Suppressor macrophage (primary cell): ENCODE measurements at places on chromosomes 5 and 9.

DNA sequence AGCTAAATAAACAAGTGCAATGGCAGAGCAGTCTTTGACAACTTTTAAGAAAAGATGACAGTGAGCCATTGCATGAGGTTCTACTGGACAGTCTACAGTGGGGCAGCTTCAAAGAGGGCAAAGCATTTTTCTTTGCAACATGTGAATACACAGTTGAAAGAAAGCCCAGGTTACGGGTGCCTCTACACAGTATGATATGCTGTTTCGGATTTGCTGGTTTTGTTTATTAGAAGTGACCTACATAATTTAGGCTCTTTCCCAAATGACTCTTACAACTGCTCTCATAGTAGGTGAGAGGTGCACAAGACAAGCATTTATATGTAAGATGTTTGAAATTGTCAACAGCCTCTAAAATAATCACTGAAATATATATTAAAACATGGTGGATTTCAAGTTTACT, 62.4 kb downstream of the MEF2C start:
- no peak for DNase-seq

- DNase-seq = peak; percentile 85
Measured at GRCh38 chr9:90827181-90827871, 25.7 kb downstream of the SYK start.

DNA sequence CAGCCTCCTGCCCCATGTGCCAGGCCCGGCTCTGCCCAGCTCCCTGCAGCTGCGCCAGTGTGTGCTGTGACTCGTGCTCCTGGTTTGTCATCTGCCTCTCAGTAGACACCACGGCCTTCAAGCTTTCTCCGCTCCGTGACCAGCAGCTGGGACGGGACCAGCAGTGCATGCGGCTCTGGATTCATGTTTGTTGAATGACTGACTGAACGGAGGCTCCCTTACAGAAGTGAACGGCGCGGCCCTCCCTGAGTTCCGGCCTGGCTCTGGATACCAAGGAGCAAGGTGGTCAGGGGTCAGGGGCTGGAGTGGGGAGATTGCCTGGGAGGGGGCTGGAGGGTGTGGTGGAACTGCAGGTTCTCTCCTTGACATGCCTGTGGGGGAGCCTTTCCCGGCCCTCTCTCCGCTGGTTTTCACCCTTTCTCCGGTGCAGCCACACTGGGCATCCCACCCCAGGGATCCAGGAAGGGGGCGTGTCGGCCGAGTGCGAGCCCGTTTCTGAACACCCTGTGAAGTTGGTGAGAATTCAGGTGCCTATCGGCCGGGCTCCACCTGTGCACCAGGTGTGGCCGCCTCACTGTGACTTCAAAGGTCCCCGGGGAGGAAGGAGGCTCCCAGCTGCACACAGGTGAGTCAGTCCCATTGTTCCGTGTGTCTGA, 11.1 kb upstream of the CEP72 start:
- DNase-seq = no peak

- no peak for DNase-seq
Measured at GRCh38 chr5:104172976-104173375, 610.4 kb upstream of the NUDT12 start.

- DNase-seq = no peak
Measured at GRCh38 chr5:38380537-38380936, 122.2 kb downstream of the EGFLAM start.

DNA sequence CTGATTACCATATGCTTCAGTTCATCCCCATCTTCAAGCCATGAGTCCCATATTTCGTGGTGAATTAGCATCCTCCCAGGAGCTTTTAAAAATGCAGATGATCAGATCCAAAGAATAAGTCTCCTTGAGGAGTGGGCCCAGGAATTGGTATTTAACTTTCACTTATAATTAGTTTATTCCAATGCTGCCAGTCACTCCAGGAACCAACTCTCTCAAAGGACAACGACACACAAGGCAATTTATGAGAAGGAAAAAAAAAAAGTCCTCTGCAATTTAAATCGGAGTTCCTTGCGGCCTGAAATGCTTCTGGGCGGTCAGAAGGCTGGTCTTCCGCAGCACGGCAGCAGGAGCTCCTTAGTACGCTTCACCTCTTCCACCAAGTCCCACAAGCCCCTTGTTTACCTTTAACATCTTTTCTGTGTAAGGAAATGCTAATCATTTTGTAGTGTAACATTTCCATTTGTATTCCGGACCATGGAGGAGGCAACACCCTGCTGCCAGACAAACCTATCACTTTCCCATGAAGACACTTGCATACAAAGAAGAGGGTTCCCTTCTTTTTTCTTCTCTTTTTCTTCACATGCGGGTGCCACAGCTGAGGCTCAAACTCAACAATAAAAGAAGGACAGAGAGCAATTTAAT, 16.3 kb upstream of the KCNV2 start:
- DNase-seq = no peak

DNA sequence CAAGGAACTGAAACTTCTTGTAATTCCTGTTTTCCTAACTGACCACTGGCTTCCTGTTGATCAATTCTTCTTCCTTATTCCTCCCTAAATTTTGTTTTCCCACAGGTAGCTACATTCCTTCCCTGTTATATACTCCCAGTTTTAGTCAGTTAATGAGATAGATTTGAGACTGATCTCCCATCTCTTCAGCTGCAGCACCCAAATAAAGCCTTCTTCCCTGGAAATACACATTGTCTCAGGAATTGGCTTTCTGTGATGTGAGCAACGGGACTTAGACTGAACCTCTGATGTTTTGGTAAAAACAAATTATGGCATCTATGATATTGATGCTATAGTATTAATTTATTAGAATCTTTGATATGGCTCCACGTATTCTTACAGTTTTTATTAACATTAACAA, 617.3 kb upstream of the ST8SIA4 start:
- no peak for DNase-seq

DNA sequence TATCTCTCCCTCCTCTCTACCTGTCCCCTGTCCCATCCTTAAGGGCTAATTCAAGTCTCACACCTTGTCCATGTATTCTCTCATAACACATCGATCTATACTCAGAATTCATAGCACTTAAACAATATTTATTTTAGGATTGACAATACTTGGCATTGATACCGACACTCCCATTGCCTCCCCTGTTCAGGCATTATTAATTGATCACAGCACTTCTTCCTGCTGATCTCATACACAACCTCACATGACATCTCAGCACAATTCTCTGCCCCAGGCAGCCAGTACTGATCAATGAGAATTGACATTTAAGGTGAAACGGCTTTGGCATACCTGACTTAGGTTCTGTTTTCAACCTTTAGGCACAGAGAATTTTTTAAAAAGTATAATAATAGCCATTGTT, 582.4 kb upstream of the BRINP1 start:
- DNase-seq = no peak

DNA sequence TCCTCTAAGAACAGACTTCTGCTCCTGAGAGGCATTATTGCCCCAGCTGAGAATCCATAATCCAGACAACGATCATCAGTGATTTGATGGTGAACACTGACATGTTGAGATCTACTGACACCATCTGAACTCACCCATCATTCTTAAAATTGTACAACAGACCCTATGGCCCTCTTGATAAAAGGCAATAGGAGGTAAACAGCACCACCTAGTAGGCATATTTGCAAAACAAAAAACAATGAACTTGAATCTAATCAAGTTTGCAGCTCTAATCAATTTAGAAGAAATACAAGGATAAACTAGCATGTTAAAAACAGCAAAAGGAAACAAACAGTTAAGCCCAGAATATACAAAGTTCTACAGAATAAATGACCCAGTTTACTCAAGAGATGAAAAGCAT, 89.6 kb downstream of the SFXN1 start:
- no peak for DNase-seq

DNA sequence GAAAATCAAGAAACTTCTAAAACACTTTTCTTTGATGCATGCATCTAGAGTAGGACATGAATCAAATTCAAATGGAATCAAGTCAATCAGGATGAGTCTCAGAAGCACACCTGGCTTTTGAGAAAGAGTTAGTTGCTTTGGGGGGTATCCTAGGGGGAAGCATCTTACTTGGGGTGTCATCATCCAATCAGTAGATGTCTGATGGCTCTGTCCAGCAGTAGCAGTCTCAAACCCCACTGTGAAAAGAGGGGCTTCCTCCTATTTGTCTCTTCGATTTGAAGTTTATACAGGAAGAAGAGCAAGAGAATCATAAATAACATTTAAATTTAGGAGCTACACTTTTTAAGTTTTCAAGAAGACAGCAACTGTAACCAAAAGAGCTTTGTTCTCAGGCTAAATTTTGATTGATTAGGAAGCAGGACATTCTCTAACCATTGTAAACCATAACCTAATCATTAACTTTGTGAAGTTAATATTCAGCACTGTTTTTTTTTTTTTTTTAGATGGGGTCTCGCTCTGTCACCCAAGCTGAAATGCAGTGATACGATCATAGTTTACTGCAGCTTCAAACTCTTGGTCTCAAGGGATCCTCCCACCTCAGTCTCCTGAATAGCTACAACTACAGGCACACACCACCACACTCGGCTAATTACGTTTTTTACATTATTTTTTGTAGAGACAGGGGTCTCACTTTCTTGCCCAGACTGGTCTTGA, 614.7 kb downstream of the CSNK1G3 start:
- no peak for DNase-seq

DNA sequence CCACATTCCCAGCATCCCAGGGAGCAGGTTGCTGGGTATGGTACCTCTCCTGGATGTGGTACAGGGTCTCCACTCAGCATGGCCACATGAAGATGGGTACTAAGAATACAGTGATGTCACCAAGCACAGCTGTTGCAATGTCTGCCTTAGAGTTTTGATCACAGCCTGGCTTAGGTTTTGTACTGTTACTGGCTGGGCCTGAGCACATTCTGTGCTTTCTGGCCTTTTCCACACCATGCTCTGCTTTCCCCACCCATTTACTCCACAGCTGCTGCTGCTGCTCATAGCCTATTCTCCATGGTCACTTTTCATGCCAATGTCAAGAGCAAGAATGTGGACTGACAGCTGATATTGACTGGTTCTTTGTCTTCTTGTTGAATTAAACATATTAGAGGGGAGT, 481.9 kb downstream of the ARHGEF28 start:
- DNase-seq = no peak

DNA sequence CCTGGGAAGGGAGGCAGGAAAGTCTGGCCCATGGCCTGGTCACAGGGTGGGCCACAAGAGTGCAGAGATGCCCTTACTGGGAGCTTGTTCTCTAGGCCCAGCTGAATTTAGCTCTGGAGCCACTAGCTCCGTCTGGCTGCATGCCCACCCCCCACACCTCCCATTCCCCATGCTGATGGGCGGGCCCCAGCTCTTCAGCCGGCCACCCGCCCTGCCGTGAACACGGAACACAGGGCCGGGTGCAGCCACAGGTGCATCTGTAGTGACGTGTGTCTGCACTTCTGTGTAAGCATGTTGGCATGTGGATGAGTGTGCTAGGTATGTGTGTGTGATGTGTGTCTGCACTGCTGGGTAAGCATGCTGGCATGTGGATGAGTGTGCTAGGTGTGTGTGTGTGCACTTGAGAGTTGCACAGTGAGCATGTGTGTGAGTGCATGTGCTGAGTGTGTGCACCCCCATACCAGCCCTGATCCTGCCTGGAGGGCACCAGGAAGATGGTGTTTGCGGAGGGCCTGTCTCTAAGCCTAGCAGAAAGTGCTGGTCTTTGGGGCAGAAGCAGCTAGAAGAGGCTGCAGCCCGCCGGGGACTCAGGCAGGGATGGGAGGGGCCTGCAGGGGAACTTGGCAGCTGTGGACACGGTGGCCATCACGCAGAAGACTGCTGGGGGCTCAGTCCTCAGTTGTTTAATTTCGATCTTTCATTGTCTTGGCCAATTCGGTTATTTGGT, 136.4 kb downstream of the CACNA1B start:
- no peak for DNase-seq

DNA sequence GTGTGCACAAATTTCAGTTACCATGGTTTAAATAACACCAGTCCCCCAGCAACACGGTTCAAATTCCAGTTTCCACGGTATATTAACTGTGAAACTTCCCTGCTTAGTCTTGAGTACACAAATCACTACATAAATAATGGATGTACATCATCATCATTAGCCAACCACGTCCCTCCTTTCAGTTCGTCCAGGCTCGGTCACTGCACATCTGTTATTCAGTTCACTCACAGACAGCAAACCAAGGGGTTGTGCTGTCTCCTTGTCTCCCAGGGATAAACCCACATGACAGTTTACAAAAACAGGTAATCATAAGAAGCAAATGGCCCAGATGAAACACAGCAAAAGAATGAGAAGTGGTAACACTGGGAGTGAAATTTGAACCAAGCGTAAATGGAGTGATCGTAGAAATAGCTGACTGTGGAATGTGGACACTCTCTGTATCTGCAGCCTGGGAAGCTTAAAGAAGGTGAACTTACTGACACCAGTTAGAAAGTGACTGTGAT, 61.0 kb upstream of the RAD23B start:
- no peak for DNase-seq

DNA sequence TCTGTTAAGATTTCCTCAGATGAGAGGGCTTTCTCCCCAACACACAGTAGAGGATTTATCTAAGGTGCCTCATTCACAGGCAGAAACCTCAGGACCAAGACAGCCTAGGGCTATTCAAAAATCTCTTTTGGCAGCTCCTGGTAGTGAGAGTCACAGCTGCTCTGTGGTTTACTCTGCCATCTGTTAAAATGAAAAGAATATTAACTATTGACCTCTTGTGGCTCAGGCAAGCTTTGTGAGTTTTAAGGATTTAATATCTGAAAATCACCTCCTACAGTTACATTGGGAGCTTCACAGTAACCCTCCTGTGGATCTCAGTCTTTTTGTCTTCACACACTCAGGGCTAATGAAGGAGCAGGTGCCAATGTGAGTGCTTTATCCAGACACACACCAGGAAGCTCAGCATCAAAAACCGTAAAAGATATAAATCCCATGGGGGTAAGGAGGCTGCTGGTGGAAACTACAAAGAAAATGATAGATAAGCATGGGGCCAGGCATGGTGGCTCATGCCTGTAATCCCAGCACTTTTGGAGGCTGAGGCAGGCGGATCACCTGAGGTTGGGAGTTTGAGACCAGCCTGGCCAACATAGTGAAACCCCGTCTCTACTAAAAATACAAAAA, 29.7 kb downstream of the PPP1R2B start:
- no peak for DNase-seq

GRCh38 chr5:142618130-142618523, 67.8 kb downstream of the FGF1 start:
- no peak for DNase-seq

DNA sequence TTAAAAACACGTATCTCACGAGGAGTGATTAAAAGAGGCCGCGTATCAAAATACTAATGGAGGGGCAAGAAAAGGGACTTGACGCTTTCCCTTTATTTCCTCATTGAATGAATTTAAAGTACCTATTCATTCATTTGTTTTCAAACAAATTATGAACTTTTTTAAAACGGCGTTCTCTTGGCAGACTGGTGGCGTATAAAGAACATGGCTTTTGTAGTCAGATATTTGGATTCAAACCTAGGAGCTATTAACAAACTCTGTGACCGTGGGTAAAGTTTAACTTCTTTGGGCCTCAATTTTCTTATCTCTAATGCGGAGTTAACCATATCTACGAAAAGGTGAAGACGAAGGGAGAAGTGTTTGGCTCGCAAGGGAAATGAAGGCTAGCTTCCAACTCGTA, 876 bp downstream of the CAAP1 start:
- DNase-seq = peak; percentile 5

GRCh38 chr5:173204185-173204979, 30.6 kb downstream of the NKX2-5 start:
- peak; percentile 64 for DNase-seq
